ENCODE measurements at places on chromosomes 5 and 9.

DNA sequence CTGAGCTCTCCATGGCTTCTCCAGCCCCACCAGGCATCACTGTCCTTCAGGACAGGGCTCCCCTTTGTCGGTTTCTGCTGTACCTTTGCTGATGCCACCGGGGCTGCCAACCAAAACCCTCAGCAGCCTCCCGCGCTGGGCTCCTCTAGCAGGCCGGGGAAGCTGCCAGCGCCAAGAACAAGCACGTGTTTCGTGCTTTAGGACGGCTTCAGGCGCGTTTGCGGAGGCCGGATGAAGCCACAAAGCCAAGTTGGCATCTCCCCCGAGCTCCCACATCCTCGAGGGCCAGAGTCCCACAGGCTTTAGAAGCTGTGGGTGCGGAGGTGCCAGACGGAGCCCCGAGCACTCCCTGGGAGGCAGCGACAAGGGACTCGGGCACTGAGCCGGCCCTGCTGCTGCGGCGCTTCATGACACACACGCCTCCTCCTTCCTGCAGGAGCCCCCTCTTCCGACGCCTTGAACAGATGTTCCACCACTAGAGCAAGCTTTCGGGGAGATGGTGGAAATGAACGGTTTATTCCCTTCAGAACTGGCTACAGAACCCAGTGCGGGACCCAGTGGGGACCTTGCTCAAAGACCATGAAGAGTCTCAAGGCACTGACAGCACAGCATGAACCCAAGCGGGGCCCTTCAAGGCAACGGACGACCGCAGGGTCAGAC lies 36.7 kb downstream of the SARDH start:
- DNase-seq, result no peak

DNA sequence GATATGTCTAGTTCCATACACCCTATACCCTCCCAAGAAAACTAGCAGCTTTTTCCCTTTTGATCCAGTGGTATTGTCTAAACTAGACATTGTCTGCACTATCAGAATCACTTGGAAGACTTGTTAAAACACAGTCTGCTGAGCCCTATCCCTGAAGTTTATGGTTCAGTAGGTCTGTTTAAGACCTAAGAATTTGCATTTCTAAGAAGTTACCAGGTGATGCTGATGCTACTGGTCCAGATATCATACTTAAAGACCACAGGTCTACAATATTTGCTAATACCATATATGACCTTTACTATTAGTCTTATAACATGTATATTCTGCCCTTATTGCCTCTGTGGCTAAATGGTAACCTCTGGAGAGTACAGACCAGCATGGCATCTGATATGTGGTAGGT lies 23.3 kb downstream of the SKIC3 start:
- DNase-seq, result no peak

DNA sequence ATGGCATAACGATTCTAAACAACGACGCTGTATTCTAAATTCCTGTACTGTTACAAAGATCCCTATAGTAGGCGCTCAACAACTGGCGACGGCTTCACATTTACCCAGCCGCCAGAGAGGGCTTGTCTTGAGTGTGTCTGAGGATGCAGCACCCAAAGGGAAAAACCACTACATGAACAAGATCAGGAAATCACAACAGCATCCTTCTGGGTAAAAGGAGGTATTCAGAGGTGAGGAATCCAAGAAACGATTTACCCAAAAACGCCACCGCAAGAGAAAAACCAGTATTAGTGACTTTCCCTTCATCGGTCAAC lies 711 bp downstream of the TTC33 start:
- peak; percentile 70 for DNase-seq

DNA sequence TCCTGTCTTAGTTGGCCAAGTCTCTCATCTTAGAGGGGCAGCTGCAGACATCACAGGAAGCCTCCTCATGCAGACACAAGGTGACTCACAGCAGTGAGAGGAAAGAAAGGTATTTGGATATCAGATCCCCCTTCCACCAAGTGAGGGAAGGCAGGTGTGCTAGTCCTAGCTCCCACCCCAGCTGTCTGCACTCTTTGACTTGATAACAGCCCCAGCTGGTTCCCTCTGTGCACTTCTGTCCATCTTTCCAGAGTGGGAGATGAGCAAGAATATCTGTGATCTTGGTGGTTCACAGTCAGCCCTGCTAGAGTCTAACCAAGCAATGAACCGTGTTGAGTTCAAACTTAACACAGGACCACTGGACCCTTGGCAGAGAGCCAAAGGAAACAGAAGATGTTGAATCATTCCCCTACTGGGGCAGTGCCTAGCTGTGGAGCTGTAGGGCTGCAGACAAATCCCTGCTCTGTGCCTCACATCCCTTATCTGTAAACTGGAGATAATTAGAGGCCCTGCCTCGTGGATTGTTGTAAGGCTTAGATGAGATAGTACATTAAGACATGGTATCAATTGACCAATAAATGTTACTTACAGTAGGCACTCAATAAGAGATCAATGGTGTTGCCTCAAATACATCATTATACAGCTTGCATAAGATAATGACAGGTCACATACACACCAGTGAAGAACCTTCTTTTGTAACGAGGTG lies 39.1 kb downstream of the SH3RF2 start:
- no peak for DNase-seq

DNA sequence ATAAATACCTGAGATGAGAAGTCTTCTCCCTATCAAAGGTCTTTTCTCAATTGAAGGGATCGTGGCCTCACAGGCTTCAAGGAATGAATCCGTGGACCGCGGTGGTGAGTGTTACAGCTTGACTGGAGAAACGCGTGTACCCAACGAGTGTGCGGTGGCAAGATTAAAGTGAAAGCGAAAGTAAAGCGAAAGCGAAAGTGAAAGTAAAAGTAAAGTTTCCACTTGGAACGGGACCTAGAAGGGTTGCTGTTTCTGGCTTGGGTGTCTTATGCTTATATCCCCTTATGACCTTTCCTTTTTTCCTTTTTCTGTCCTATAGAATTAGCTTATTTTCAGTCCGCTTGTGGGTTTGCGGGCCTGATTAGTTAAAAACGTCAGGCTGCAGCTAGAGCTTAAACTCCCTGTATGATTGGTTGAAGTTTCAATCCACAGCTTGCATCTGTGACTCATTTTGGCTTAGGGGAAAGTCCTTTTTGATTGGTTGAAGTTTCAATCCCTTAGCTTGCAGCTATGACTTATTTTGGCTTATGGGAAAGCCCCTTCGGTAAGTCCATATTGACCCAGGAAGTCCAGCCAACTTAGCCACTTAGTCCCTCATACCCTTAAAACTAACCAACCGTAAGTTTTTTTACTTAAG lies 924.3 kb upstream of the CDH10 start:
- no peak for DNase-seq

DNA sequence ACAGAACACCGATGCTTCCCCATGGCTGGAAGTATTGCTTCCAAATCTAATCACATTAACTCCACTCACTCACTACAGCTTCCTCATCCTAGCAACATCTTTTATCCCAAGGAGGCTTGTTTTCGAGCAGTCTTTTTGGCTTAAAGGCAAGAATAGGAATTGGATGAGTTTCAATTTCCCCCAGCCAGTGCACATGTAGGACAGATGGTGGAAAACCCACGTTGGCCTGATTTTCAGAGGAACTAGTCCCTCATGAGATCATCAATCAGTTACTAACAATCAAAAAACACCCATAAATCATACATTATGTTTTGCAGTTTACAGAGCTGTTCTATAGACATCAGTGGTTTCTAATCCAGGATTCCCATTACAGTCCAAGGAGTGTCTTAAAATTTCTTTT lies 48.5 kb upstream of the AGXT2 start:
- peak; percentile 92 for DNase-seq

- no peak for DNase-seq
These were observed 188.6 kb downstream of the SNX18 start for GRCh38 chr5:54705994-54706653.

DNA sequence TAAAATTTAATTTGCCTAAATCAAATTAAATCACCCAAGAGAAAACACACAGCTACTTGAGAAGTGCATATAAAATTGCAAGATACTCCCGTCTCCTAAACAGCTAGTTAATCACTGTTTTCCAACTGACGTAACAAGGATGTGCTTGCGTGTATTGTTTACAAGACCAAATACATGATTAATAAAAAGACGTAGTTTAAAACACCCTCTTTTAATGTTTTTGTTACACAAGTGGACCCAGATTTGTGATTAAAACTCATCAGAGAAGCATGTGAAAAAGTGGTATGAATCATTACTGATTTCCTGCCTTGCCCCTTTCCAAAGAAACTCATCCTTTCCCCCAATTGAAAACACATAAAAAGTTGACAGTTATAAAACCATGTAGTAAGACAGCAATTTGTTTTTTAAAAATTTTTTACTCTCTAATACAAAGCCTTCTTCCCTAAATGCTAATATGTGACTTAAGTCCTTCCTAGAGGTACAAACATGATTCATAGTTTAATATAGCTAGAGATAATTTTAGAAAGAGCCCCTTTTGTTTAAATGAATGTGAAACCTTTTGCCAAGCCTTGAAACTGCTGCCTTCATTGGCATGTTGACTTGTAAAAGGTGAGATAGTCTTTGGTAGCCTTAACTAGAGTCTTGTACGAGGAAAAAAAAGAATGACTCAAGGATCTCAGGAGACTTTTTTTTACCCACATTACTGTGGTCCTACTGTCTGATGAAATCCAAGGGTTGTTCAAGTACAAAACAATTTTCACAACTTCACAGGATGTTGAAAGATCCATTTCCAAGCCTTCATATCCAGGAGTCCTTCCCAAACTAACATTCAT lies 61.4 kb upstream of the FST start:
- DNase-seq, result peak; percentile 94

DNA sequence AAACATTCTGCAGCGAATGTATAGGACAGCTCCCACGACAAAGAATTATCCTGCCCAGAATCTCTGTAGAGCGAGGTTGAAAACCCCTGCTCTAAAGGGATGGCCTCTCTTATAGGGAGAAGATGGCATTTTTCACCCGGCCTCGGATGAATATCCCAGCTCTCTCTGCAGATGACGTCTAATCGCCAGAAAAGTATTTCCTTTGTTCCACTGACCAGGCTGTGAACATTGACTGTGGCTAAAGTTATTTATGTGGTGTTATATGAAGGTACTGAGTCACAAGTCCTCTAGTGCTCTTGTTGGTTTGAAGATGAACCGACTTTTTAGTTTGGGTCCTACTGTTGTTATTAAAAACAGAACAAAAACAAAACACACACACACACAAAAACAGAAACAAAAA lies 17.4 kb upstream of the RARS1 start:
- no peak for DNase-seq

- DNase-seq, result no peak
These were observed 61.6 kb upstream of the RPS23 start for GRCh38 chr5:82339792-82340191.

Data from HFF-Myc (cell line).